ENCODE measurements at places on chromosomes 2 and 18.
A peak's percentile ranks its signal among the peaks of the same experiment; 100 is the strongest.

GRCh38 chr2:240392084-240392947 is 43.1 kb upstream of the GPC1 start:
- DNase-seq: no peak

GRCh38 chr18:78431606-78432005 is 548.0 kb upstream of the SALL3 start:
- no peak for DNase-seq

DNA sequence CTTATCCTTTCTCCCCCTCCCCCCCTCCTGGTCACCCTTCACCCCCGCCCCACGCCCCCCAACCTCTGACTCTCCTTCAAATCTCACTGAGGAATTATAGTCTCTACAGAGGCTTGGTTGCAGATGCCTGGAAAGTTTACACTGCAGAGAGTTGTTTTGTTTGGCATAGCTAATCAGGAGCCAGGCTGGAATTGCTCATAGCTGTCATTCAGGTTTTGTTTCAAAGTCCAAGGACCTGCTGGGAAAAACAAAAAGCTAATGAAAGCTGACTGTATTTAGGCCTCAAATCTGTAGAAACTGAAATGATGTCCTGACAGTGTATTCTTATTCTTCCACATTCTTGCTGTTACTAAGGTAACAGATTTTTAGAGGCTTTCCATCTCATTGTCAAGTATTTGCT is 22.6 kb downstream of the GREB1L start:
- DNase-seq: no peak

DNA sequence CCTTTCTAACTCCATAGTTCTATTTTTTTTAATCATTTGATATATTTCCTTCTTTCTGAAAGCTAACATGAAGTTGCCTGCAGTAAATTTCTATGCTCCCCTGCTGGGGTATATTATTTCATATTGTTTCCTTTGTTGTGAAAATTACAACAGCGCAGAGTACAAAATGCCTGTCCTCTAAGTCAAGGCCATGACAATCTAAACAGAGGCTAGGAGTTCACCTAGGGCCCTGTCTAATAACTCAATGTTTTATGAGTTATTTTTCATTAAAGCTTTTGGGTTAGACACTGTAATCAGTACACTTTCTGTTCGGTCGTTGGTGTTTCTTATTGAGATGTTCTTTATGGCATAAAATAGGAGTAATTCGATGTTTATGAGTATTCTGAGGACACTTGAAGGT is 111.2 kb downstream of the OSR1 start:
- no peak for DNase-seq

DNA sequence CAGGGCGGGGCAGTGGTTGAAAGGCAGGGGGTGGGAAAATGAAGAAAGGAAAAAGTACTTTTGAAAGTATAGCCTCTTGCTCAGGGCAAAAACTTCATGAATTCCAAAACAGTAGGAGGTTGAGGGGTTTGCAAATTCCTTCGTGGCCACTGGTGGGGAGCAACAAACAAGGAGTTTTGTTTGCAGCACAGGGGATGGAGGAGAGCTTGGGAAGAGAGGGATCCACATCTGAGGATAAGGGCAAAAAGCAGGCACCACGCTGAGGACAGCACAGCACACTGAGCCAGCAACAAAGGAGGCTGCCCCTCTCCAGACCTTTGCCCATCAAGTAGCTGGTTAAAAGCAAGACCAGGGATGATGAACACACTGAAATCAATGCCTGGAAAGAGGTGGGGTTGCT is 148.9 kb downstream of the TCF4 start:
- DNase-seq: no peak

- DNase-seq: no peak
These were observed 754.5 kb upstream of the FAM98A start for GRCh38 chr2:34353509-34354113.

GRCh38 chr2:214341646-214342045 is 69.2 kb upstream of the VWC2L start:
- DNase-seq: no peak

DNA sequence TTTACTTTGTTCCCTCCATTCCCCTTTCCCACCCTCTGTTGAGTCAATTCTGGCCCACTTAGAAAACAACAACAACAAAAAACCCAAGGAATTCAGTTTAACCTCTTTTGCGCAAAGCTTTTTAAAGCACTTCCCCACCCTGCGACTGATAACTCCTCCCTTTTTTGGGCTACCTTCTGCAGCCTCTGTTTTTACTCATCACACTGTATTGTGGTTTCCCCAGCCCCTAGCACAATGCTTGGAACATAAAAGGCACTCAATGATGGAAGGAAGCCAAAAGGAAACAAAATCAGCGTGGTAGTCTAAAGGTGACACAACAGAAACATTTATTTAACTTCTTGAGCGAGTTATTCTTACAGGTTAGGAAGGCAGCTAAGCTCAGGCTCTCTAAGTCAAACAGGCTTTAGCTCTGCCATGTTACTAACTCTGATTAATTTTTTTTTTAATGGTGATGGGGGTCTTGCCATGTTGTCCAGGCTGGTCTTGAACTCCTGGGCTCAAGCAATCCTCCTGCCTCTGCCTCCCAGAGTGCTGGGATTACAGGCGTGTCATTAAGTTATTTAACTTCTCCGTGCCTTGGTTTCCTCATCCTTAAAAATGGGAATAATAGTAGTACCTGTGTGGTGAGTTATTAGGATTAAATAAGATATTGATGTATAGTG is 1.3 kb downstream of the CEP68 start:
- peak; percentile 87 for DNase-seq

DNA sequence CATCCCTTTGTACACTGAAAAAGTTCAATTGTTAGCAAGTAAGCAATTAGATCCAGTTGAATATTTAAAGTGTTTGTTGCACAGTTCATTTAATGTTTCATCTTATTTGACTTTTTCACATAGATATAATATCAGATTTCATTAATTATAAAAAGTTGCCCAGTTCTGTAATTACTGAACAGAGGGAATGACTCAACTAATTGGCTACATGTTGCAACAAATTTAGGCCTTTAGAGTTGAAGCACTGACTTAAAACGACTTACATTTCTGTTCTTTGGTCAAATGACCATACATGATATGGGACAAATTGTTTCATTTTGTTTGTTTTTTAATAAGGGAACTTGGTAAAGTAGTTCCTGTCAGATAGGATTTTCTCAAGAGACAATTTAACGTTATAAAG is 68.5 kb upstream of the FAM117B start:
- no peak for DNase-seq

GRCh38 chr2:207926133-207926988 is 99.0 kb downstream of the PLEKHM3 start:
- DNase-seq: no peak

DNA sequence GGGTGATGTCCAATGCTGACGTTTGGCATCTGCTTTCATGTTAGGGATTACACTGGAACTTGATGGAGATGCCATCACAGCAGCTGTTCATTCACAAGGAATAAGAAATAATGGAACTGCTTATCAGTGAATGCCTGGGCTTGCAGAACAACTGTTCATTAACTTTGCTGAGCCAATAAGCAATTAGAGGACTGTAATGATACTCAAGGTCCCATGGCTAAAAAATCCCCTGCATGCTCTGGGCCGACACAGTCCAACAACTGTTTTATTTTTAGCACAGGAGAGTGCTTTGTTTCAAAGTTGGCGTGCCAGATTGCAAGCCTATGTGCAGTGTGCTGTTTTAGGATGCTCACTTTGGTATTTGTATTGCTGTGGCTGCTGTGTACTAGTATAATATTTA is 408.0 kb upstream of the RGPD4 start:
- DNase-seq: no peak

GRCh38 chr2:148201075-148202004 is 180.4 kb downstream of the MBD5 start:
- peak; percentile 23 for DNase-seq

GRCh38 chr2:233999182-233999581 is 51.3 kb upstream of the SPP2 start:
- DNase-seq: no peak

GRCh38 chr2:240997856-240998705 is at the start of gene SNED1:
SNED1 (plus strand) TSS chr2:240998618; CDS start chr2:240998838, 220 bp downstream.
- peak; percentile 20 for DNase-seq

GRCh38 chr2:231326404-231326803 is 69.1 kb upstream of the B3GNT7 start:
- no peak for DNase-seq

DNA sequence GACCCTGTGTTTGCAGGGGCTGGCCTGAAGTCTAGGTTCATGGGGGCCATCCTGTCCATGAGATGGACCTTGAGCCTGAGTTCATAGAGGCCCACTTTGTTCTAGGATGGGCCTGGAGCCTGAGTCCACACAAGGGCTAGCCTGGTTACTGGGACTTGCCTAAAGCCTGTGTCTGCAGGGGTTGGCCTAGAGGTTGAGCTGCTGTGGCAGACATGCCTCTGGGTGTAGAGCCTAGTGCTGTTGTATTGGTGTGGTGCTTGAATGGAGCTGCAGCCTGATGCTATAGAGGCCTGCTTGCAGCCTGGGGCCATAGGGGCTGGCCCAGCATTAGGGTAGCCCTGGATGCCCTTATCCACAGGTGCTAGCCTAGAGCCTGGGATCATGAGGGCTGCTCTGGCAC is 23.9 kb upstream of the RASGRP3 start:
- DNase-seq: no peak

GRCh38 chr2:238872026-238872425 is 24.1 kb downstream of the TWIST2 start:
- DNase-seq: no peak

DNA sequence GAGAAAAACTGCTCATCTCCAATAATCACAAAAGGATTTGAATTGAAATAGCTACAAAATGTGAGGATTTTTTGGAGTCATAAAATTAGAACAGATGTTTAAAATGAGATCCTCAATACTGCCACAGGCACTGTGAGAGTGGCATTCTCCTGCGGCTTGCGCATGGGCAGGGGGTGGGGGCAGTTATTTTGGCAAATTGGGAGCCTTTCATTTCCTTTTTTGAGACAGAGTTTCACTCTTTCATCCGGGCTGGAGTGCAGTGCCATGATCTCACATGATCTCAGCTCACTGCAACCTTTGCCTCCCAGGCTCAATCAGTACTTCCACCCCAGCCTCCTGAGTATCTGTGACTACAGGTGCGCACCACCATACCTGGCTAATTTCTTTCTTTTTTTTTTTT is 42.4 kb downstream of the POMC start:
- DNase-seq: no peak

- no peak for DNase-seq
These were observed 364.3 kb downstream of the PLCL1 start for GRCh38 chr2:198168651-198169050.

GRCh38 chr2:207341112-207341750 is 175.5 kb upstream of the KLF7 start:
- no peak for DNase-seq

DNA sequence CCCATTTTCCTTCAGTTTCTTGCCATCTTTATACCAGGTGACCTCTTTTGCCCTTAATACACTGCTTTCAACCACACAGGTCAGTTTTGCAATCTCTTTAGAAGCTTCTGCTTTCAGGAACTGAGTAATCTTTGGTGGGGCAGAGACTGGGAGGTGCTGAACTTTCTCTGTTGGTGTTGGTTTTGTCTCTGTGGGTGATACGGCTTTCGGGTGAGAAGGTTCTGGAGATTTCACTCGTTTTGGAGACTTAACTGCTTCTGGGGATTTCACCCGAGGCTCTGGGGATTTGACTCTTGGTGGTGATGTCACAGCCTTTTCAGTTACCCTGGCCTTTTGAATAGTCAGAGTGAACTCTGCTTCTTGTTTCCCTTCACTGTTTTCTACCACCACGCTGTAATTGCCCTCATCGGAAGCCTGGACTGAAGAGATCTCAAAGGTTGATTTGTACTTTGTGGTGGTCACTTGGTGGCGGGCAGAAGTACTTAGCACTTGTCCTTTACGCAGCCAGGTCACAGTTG is 50.4 kb downstream of the PLEKHA3 start:
- no peak for DNase-seq

DNA sequence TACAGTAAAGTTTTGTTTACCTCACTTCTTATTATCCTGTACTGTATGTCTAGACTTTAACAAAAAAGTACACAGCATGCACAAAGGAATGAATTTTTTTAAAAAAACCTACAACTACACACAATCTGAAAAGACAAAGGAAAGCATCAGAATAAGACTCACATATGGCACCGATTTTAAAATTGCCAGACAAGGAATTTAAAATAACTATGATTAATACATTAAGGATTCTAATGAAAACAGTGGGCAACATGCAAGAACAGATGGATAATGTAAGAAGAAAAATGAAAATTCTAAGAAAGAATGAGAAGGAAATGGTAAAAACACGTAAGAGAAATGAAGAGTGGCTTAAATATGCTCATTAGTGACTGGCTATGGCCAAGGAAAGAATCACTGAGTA is 638.2 kb downstream of the FBXO15 start:
- no peak for DNase-seq

DNA sequence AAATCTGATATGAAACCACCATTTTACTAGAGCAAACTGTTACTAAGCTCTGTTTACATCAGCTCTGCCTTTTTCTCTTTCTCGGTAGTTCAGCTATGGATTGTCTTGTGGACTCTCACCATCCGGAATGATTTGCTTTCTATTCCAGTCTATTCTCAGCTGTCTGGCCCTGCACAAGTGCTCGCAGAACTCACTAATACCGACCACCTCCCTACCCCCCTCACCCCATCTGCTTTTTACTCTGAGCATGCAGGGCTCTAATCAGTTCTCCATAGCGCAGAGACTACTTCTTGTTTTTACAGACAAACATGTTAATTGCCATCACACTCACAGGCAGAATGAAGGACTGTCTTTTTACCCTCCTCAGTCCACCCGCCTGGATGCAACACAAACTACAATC is 180.7 kb upstream of the POU3F3 start:
- DNase-seq: no peak

DNA sequence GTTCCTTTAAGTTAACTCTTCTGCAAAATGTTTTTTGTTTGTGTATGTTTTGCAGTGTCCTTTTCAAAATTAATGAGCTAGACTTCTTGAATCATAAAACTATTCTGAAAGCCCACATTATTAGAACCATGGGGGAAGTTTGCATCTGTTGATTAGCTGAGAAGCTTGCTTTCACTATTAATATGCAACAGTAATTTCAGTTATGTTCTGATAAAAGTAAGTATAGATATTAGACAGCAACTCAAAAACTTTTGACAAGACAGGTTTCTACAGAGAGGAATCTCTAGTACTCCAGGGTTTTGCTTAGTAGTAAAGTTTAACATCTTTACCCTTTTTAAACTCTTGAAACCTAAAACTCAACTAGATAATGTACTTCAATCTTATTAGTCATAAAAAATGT is 147.8 kb downstream of the UBE2E3 start:
- no peak for DNase-seq

DNA sequence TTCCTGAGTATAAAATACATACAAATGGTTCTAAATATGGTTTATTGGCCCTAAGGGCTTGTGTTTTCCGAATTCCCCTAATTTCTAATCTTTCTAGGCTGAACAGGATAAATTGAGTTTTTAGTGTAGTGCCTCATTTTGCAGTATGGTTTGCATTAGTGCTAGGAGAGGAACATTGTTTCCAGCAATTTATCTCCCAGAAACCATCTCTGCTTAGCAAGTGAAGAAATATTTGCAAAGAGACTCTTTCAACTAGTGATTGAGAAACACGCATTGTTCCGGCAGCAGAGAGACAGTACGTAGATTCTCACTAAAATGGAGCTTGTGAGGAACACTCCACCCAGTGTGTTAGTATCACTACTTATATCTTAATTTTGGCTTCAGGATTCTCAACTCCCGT is 177.8 kb upstream of the EPAS1 start:
- no peak for DNase-seq

- no peak for DNase-seq
These were observed 34.9 kb downstream of the EFR3B start for GRCh38 chr2:25076749-25077148.

GRCh38 chr2:36318547-36318946 is 37.0 kb upstream of the CRIM1 start:
- DNase-seq: no peak

GRCh38 chr2:9970200-9971044 is 18.9 kb downstream of the GRHL1 start:
- no peak for DNase-seq

- no peak for DNase-seq
These were observed 172.1 kb downstream of the GFPT1 start for GRCh38 chr2:69214898-69215297.
